ENCODE measurements at places on chromosomes 11 and 22. TPM values are rescaled to one million over a fixed set of nuclear protein-coding genes. Genes with fewer than 3 reads are reported as not detected.

GRCh38 chr11:92558323-92558722 is 333.7 kb downstream of the FAT3 start:
- no peak overlapping the region for H3K4me3 ChIP-seq
- no peaks in the 10 kb centered on the region for H3K4me1 ChIP-seq
- no peaks in the 10 kb centered on the region for H3K36me3 ChIP-seq

GRCh38 chr11:1979607-1980006 is 18.0 kb downstream of the H19 start:
- no peaks in the 10 kb centered on the region for H3K36me3 ChIP-seq
- DNase-seq, result no peak
- H3K27me3 ChIP-seq, result no peaks in the 10 kb centered on the region
- no peaks in the 10 kb centered on the region for H3K4me1 ChIP-seq
- no peak overlapping the region for H3K4me3 ChIP-seq

GRCh38 chr22:48587236-48587865 is 1240.3 kb downstream of the BRD1 start:
- no peak overlapping the region for H3K27ac ChIP-seq
- no peaks in the 10 kb centered on the region for H3K27me3 ChIP-seq
- no peak for DNase-seq
- no peaks in the 10 kb centered on the region for H3K4me1 ChIP-seq
- no peaks in the 10 kb centered on the region for H3K36me3 ChIP-seq

GRCh38 chr11:79546351-79546750 is 105.5 kb upstream of the TENM4 start:
- no peak overlapping the region for H3K27ac ChIP-seq
- no peaks in the 10 kb centered on the region for H3K4me1 ChIP-seq
- DNase-seq, result no peak

- H3K27me3 ChIP-seq, result no peaks in the 10 kb centered on the region
- H3K36me3 ChIP-seq, result no peaks in the 10 kb centered on the region
- peak overlapping the region; percentile 86 for H3K4me3 ChIP-seq
- peaks cover 17% of the 10 kb centered on the region for H3K4me1 ChIP-seq
- peak overlapping the region; percentile 84 for H3K27ac ChIP-seq
- no peak for DNase-seq
Observed at GRCh38 chr11:60840470-60841430, 1.2 kb upstream of the CCDC86 start.

DNA sequence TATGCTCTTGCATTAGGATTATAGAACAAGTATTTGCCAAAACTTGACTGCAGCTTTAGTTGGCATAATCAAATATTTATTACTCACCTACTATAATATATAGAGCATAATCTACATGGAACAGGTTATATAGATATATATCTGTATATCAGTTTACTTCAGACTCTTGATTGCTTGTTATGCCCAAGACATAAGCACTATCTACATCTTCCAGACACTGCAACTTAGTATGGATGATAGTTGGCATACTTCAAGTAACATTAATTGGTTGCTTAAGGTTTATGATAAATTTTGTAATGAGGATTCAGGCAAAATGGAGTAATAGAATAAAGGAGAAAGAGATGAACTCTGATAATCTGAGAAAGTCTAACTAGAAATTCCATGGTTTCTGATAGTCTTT is 1.0 kb downstream of the CCDC15 start:
- no peaks in the 10 kb centered on the region for H3K36me3 ChIP-seq
- no peak for DNase-seq
- H3K27me3 ChIP-seq, result no peaks in the 10 kb centered on the region

- H3K4me3 ChIP-seq, result no peak overlapping the region
- H3K27ac ChIP-seq, result no peak overlapping the region
- DNase-seq, result peak; percentile 44
- peaks cover 49% of the 10 kb centered on the region for H3K4me1 ChIP-seq
- no peaks in the 10 kb centered on the region for H3K27me3 ChIP-seq
- no peaks in the 10 kb centered on the region for H3K36me3 ChIP-seq
Observed at GRCh38 chr11:123532131-123532530, 102.1 kb downstream of the GRAMD1B start.

GRCh38 chr11:26834601-26835000 is 112.7 kb upstream of the SLC5A12 start:
- no peaks in the 10 kb centered on the region for H3K27me3 ChIP-seq
- H3K4me1 ChIP-seq, result no peaks in the 10 kb centered on the region
- DNase-seq, result no peak
- H3K27ac ChIP-seq, result no peak overlapping the region
- no peaks in the 10 kb centered on the region for H3K36me3 ChIP-seq

GRCh38 chr11:47716692-47717091 is 1.5 kb upstream of the AGBL2 start:
- H3K4me1 ChIP-seq, result peaks cover 3% of the 10 kb centered on the region
- DNase-seq, result no peak
- no peak overlapping the region for H3K4me3 ChIP-seq
- no peaks in the 10 kb centered on the region for H3K27me3 ChIP-seq
- H3K36me3 ChIP-seq, result peaks cover 55% of the 10 kb centered on the region

DNA sequence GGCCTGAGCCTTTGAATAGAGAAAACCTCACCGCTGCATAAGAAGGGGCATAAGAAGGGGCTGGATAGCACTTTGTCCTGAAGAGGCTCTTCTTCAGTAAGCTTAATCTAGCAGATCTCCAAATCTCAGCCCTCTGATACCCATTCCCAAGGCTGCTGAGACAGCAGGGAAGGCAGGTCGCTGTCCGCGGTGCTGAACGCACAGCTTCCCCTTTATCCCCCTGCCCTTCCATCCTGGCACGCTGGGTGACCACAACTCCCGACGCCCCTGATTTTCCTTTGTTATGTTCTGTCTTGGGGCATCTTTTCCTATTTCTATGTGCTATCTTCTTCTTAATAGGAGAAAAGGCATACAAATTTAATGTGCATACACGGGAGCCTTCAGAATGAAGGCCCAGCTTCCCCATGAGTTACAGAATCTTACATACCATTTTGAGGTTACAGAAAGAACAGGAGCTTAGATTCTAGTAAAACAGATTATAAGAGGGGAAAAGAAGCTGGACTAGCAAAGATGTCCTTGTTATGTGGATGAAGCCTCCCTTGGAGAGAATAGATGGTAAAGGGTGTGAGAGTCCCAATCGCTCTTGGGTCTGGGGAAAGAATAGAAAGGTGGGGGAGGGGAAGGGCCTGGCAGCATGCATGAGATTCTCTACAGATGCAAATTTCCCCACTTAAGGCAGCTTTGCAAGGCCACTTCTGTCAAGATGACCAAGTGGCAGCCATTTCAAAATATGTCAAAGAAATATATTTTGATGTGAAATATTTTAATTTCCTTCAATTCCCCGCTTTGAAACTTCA is 5.7 kb upstream of the SULT4A1 start:
- DNase-seq, result peak; percentile 56
- H3K4me1 ChIP-seq, result no peaks in the 10 kb centered on the region
- H3K4me3 ChIP-seq, result no peak overlapping the region
- H3K36me3 ChIP-seq, result no peaks in the 10 kb centered on the region

DNA sequence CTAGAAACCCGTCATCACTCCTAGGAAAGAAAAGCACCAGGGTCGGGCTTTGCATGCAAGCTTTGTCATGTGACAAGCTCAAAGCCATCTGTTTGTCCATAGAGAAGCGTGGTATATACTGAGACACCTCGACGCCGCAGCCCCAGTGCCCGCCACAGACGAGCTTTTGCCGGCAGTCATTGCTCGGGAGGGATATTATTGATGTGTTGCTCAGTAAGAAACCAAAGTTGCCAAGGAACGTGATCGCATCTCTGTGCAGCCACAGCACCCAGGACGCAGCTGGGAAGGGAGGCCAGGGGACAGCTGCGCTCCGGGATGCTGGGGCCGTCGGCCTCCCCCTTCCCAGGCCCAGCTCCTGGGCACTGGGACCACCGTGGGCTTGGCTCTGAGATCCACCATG is 89.5 kb upstream of the KCNQ1OT1 start:
- no peak overlapping the region for H3K27ac ChIP-seq
- H3K4me3 ChIP-seq, result no peak overlapping the region
- H3K36me3 ChIP-seq, result no peaks in the 10 kb centered on the region
- H3K27me3 ChIP-seq, result no peaks in the 10 kb centered on the region
- no peak for DNase-seq

The RELT gene
- 8.7 TPM for total RNA-seq

The RNF26 gene
- 5.2 TPM for total RNA-seq

The NLRP14 gene
- not detected for total RNA-seq

The CALCA gene
- 2.2 TPM for total RNA-seq

The RAB39A gene
- total RNA-seq, result 8.0 TPM

The C11orf91 gene
- total RNA-seq, result not detected

The USH1C gene
- total RNA-seq, result 2.6 TPM

The OR52N4 gene
- not detected for total RNA-seq

The PATE2 gene
- total RNA-seq, result not detected

The HBG1 gene
- total RNA-seq, result not detected

The LRRC4C gene
- 3.6 TPM for total RNA-seq

The VSIG10L2 gene
- total RNA-seq, result not detected
